ENCODE measurements at places on chromosomes 5 and 9. TPM values are rescaled to one million over a fixed set of nuclear protein-coding genes. Genes with fewer than 3 reads are reported as not detected.

GRCh38 chr5:15524712-15525111, 24.7 kb downstream of the FBXL7 start:
- DNase-seq, result no peak

GRCh38 chr5:95881833-95882232, 59.3 kb upstream of the GLRX start:
- no peak for DNase-seq

- no peak for DNase-seq
Measured at GRCh38 chr9:124477211-124477647, 27.0 kb downstream of the ADGRD2 start.

DNA sequence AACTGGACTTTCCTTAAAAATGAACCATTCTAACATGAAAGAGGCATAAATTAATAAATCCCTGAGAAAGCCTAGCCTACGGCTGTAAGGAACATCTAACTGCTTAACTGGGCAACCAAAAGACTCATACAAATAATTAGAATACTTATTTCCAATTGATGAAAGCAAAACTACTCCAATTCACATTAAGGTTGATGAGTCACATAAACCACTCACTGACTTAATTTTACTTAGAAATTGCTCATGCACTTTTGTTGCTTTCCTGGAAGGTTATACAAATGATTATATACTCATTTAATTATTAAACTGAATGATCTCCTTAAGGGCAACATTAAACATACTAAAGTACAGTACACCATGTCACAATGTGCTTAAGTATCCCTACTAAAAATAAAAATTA, 101.9 kb downstream of the NFIB start:
- no peak for DNase-seq

GRCh38 chr5:103263054-103263453, 4.5 kb downstream of the MACIR start:
- DNase-seq, result no peak

DNA sequence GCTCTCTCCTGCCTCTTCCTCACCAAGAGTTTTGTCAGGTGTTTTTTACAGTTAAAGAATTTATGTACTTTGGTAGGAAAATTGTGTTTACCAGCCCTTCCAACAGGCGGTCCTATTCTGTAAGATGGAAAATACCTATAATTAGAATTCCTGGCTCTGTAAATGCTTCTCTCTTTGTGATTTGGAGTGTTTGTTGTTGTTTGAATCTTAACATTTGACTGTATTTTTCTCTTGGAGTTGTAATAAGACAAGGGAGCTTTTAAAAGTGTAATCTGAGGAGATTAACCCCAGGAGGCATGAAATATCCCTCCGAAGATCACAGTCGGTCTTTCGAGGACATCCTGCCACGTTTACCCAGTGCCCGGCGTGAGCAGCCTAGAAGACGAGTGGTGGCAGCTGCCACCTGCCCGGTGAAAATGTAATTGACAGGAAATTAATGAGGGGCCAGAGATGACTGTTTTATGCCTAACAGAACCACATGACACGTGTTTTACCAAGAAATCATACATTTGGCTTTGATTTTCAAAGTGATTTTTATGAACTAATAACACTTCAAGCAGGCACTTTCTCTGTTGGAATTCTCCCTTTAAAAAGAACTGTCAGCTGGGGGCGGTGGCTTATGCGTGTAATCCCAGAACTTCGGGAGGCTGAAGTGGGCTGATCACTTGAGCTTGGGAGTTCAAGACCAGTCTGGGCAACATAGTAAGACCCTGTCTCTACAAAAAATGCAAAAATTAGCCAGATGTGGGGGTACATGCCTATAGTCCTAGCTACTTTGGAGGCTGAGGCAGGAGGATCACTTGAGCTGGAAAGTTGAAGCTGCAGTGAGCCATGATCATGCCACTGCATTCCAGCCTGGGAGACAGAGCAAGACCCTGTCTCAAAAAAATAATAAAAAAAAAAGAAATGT, 20.0 kb downstream of the ANKRD33B start:
- DNase-seq, result peak; percentile 29

DNA sequence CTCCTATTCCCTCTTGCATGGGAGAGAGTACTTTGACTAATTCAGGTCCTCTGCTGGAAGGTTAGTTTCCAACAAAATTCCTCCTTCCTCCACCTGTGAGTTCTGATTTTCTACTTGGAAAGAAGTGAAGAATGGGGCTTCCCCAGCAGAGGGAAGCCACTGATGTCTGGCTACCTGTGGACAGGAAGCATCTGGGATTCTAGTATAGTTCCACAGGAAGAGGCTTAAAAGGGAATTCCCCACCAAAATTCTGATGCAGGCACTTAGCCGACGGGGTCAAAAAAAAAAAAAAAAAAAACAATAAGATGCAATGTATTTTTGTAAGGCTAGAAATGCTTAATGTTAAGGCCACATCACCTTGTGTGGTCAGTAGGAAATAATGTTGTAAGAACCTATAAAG, 33.4 kb downstream of the PCDHGC5 start:
- DNase-seq, result no peak

GRCh38 chr5:134224888-134225779, 739 bp downstream of the PPP2CA start:
- DNase-seq, result peak; percentile 60

DNA sequence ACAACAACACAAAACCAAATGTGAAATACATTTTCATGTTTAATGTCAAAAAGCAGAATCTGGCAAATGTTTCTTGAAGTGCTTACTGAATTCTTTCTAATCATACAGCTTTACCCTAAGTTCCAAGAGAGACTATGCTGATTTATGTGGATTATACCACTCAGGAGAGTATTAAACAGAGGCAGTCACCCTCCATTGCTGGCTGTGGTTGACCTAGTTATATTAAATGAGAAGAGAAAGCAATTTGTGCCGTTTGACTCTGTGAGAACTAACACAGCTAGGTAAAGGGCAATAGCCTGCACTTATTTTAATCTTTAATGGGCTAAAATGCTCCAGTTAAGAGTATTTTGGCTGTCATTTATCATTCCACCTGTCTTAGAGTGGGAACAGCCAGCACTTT, 62.6 kb downstream of the ELL2 start:
- no peak for DNase-seq

DNA sequence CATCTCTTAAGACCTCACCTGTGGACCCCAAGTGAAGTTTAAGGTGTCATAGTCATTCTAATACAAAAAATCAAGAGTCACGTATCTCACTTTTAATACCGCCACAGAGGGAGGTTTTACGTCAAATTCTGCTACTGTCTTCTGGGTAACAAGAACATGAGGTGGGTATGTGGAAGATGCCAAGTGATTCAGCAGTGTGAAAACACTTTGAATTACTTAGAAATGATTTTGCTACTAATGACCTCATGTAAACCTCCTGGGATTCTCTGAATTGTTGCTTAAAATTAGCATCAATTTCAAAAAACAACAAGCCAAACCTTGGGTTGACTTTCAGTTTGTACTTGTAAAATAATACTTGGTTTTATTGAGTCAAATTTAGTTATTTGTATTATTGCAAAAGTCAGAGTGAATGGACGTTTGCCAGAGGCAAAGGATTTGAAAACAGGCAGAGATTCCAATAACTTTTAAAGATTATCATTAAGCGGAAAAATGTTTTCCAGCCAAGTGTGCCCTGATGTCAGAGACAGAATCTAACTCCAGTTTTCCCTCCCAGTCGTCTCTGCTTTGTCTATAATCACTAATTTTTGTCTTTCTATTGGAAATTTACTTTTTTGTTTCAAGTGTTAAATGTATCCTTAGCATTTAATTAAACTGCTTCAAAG, 8.8 kb downstream of the DMRT2 start:
- no peak for DNase-seq

GRCh38 chr5:61612431-61612830, 280.4 kb downstream of the ZSWIM6 start:
- no peak for DNase-seq

DNA sequence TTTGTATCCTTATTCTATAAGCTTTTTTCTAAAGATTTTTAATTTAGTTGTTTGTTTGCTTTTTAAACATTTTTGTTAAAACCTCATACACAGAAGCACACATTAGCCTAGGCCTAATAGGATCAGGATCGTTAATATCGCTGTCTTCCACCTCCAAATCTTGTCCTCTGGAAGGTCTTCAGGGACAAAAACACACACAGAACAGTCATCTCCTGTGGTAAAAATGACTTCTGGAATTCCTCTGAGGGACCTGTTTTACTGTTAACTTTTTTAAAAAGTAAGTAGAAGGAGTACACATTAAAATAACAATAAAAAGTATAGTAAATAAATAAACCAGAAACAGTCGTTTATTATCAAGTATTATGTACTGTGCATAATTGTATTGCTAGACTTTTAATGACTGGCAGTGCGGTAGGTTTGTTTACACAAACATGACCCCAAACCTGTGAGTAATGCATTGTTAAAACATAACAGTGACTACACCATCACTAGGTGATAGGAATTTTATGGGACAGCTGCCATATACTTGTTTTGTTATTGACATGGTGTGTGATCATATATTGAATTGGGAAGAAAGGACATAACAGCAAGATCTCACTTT, 109.6 kb downstream of the ZCCHC7 start:
- DNase-seq, result no peak

DNA sequence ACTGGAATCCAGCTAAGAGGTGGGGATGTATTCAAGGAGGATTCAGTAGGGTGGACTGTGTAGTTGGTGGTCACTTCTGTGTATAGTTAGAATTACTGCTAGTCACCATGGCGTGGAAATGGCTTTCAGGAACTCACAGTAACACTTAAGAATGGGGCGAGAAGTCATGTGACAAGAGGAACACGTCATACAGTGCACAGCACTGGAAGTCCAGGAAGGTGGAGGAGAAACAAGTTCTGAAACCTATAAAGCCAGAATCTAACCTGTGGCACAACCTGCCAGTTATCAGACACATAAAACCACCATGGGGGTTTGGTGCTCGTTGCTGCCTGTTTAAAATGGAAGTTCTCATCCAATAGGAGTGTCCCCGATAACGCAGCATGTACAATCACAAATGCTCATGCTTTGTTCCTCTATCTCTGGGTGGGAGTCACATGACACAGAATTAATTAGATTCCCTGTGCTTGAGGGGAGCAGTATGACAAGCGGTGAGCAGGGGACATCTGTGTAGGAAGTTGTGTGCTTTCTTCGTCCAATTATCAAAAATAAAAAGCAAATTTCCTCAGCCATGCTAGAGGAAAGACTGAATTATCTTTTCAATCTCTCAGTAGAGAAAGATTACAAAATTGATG, 193.0 kb downstream of the SPOCK1 start:
- DNase-seq, result no peak

DNA sequence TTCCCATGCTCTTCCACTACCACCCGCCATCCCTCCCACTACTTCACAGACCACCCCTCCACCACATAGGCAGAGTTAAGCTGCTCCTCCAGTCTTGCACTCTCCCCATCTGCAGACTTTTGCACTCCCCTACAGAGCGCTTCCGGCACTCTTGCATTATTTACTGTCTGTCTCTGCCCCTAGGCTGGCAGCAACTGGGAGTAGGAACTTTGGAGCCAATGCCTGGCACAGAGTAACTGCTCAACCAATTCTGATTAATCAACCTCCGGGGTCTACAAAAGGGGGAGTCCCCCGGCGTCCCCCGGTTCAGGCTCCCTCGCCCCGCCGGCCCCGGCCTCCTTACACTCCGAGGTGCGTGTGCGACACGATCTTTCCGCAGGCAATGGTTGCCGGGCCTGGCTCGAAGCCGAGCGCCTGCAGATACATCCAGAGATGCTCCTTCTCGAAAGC, 498 bp downstream of the HAUS6 start:
- no peak for DNase-seq

DNA sequence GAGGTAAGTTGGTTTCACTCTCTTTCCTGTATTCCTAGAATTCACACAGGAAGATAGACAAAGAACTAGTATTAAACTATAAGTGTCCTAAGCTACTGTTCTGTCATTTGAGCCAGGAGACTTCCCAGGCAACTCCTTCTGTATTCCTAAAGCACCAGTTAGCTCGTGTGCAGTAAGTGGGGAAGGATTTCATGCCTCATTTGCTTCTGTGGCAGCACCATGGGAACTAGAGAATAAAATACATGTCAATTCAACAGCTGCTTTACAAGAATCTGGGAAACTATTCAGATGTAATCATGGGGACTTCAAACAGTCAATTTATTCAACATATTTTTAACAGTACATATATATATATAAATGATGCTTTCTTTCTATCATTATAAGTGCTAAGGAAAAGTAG, 762.3 kb downstream of the PRELID2 start:
- DNase-seq, result no peak

GRCh38 chr5:150118561-150119229, 32.3 kb upstream of the CSF1R start:
- peak; percentile 33 for DNase-seq

GRCh38 chr5:124740071-124740470, 6.4 kb downstream of the ZNF608 start:
- DNase-seq, result no peak

GRCh38 chr5:133641683-133642082, 29.3 kb upstream of the FSTL4 start:
- DNase-seq, result no peak

- DNase-seq, result peak; percentile 55
Measured at GRCh38 chr5:77852514-77853352, 76.6 kb upstream of the TBCA start.

DNA sequence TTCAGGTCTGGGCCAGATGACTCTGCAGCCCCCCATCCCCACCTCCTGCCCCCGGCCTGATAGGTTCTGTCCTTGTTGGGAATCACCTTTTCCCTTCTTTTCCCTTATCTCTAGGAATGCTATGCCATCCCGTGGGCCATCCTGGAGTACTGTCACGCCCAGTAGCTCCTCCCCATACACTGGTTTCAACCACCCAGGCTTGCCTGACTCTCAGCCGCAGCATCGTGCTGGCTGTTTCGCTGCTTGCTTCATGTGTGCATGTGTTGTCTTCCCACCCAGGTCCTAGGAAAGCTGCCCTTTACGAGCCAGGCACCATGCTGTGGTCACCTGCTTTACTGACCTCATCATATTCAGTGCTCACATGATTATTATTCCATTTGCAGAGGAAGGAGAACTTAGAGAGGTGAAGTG, 71.8 kb downstream of the ANGPTL2 start:
- DNase-seq, result no peak

GRCh38 chr9:129197978-129198318, 19.9 kb upstream of the IER5L start:
- no peak for DNase-seq

GRCh38 chr5:59831326-59832010, 62.1 kb downstream of the PDE4D start:
- no peak for DNase-seq

INSYN2B gene
- total RNA-seq, result not detected

SLC6A7 gene
- 0.10 TPM for total RNA-seq

FBXO4 gene
- total RNA-seq, result 16.2 TPM

GRM6 gene
- not detected for total RNA-seq

MLLT3 gene
- total RNA-seq, result 26.8 TPM

AFAP1L1 gene
- total RNA-seq, result 8.4 TPM

F2RL2 gene
- not detected for total RNA-seq

PKD2L2 gene
- total RNA-seq, result not detected

TPD52L3 gene
- total RNA-seq, result not detected

FOXD4L6 gene
- not detected for total RNA-seq

PCDHB7 gene
- total RNA-seq, result 2.4 TPM

MARCHF11 gene
- not detected for total RNA-seq

CDH9 gene
- total RNA-seq, result not detected

PCDHA10 gene
- 1.5 TPM for total RNA-seq

All from ureter (tissue), 1 donor.